ENCODE measurements at places on chromosomes 3 and 15.

DNA sequence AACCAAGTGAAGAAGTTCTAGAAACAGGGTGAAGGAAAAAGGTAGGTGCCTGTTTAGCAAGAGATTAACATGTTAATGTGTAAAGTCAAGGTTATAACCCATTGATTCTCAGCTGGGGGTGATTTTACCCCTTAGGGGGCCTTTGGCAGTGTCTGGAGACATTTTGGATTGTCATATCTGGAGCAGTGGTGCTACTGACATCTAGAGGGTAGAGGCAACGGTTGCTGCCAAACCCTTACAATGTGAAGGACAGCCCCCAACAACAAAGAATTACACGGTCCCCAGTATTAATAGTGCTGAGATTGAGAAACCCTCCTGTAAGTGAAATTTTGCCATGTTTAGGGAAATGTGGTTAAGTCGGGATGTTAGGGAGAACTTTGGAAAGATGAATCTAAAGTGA is 74.7 kb downstream of the CRYBG3 start:
- DNase-seq = no peak

- no peak for DNase-seq
Measured at GRCh38 chr3:15800327-15800726, 2.5 kb upstream of the ANKRD28 start.

- DNase-seq = no peak
Measured at GRCh38 chr3:39671116-39671515, 138.3 kb upstream of the MYRIP start.

DNA sequence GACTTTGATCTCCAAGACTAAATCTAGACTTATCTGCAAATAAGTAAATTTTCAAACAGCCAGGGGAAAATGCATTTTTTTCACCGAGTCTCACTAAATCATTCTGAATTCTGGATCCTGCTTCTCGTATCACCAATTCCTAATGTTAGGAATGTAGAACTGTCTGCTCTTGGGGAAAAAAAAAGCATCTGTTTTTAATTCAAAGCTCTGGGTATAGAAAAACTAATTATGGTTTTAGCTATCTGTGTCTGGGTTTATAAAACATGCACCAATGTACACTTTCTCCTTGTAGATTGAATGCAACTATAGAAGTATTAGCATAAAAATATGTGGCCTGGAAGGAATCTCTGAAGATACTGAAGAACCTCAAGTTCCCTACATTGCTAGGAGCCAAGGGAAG is 4.8 kb upstream of the CDAN1 start:
- no peak for DNase-seq

GRCh38 chr15:73629798-73630429 is 3.3 kb downstream of the NPTN start:
- no peak for DNase-seq

- DNase-seq = no peak
Measured at GRCh38 chr3:193982258-193982659, 153.7 kb upstream of the HES1 start.

DNA sequence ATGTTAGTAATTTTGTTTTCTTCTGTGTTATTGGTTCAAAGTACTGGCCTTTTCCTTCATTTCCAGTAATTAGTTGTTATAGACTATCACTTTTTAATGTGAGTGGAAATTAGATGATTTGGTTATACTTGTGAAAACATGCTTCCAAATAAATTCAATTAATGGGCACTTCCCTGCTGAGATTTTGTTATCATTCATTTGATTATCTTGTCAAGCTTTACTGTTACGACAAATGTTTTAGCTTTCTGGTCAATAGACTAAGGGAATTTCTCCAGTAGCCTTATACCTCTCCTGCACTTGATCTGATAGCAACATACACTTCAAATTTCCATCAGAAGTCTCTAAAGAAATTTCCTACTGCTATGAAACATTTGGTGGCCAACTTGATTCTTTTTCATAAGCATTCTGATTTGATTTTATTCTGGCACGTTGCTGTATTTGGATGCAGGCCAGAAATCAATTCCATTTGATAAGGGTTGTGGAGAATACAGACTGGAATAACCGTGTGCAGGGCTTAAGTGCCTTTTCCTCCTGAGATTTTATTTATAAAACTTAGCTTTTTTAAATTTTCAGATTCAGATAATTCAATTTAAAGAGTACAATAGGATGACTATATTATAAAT is 573.8 kb upstream of the NAALADL2 start:
- DNase-seq = no peak

GRCh38 chr15:47565949-47566348 is 151.4 kb upstream of the SEMA6D start:
- DNase-seq = no peak

DNA sequence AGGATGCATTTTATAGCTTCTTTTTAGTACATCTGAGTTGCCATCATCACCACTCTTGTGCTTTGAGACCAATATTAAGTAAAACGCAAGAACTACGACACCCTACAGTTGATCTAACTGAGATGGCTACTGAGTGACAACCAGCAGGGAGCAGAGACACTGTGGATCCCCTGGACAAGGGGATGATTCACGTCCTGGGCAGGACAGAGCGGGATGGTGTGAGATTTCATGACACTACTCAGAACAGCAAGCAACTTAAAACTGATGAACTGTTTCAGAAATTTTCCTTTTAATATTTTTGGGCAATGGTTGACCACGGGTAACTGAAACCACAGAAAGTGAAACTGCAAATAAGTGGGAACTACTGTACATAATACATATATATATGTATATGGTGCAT is 299.2 kb downstream of the ADAMTS17 start:
- DNase-seq = no peak

DNA sequence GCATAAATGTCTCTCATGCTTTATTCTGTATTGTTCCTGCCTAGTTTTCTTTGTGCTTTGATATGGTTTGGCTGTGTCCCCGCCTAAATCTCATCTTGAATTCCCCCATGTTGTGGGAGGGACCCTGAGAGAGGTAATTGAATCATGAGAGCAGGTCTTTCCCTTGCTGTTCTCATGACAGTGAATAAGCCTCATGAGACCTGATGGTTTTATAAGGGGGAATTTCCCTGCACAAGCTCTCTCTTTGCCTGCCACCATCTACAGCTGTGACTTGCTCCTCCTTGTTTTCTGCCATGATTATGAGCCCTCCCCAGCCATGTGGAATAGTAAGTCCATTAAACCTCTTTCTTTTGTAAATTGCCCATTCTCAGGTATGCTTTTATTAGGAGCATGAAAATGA is 1596.6 kb downstream of the SI start:
- DNase-seq = no peak

GRCh38 chr3:120280026-120280425 is 5.0 kb downstream of the GPR156 start:
- DNase-seq = no peak

- peak; percentile 23 for DNase-seq
Measured at GRCh38 chr15:62165104-62165792, at the start of gene C2CD4B. Gene C2CD4B (minus strand): TSS chr15:62165285. CDS start chr15:62164984, 301 bp downstream.

DNA sequence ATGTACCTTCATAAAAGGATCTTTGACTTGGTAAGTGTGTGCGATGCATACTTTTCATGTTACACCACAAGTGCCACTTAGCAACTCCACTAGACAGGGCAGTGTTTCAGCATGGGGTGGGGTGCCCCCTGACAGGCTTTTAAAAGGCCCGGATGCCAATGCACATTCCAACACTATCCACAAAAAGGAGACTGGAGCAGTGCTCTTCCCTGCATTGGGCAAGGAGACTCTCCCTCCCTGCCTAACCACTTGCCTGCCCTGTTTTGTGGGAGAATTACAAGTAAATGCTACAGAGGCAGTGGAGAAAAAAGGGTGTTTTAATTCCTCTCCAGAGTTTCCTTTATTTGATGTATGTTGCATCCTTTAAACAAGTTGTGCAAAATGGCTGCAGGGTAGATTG is 1.7 kb upstream of the RARB start:
- DNase-seq = no peak

- no peak for DNase-seq
Measured at GRCh38 chr3:197949191-197949777, 706 bp upstream of the RPL35A start.

DNA sequence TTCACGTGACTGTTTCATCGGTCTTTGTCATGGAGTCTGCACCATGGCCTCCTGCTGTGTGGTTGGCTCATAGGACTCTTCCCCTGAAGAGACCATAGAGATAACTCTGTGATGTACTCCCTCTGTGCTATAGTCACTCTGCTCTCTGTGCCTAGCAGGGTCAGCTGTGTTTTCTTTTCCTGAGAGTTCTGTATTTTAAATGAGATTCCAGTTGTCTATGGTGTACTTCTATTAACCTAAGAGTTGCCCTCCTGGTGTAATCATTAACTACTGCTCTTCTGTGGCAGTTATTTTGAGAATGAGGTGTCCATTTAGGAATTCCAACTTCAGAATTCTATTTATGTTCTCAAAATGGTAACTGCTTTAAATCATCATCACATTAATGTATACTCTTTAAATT is 114.5 kb upstream of the ARPP21 start:
- no peak for DNase-seq

GRCh38 chr15:95085056-95085455 is 853.7 kb downstream of the MCTP2 start:
- DNase-seq = no peak

DNA sequence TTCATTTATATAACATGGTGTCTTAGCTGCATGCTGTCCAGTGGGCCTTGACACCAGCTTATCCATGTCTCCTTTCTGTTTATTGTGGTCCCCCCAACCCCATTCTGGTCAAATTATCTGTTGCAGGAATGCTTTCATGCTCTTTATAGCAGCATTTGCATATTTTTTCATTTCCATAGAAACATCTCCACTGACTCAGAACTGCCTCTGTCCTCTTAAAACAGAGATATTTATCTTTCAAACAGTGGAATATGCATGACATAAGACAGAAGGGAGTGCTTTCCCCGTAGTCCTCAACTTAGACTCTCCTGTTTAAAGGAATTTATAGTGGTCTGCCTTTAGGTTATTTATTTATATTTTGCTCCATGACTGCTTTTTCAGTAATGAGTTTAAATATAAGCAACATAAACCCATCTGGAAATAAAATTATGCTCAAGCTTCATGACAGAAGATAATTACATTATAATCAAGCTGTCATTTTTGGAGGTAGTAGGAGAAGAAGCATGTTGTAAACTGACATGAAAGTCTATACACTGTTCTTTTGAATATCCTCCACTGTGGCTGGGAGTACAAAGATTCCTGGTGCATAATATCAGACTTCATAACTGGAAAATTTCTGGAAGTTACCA is 179.5 kb upstream of the CD96 start:
- DNase-seq = no peak

DNA sequence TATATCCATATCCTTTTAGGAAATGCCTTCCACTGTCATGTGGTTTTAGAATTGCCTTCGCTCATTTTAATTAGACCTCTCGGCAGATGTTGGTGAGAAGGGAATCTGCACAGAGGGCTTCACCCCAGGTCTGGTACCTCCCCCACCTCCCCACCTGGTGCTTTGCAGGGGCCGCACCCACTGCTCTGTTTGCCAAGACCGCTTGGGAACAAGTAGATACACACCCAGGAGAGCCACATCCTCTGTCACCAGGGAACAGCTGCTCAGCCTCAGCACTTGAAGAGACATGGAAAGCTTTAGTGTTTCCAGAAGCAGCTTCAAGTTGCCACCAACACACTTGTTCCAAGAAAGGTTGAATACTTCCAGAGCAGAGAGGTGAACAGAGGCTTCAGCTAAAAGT is 21.8 kb downstream of the LRRC31 start:
- DNase-seq = no peak

DNA sequence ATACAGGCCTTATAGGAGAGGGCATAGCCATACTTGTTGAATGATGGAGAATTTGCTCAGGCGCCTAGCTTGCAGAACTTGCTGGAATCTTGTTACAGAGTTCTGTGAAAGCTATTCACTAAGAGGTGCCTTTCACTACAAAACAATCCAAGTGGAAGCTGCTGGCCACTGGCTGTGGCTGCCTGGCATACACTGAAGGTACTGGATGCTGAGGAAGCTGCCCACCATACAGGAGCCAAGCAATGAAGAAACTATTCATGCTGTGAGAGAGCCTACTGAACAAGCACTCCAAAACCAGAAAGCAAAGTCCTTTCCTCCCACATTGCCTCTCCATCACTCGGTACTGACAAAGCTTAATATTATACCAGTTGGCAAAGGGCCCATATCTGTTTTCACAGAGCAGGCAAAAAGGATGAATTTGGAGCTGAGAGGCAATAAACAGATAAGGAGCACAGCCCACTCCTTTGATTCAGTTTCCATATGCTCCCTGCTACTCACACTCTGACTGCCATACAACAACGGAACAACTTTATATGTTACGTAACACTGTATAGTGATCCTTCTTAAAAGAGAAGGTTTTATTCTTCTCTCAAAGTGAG is 192.6 kb upstream of the ALCAM start:
- DNase-seq = no peak

DNA sequence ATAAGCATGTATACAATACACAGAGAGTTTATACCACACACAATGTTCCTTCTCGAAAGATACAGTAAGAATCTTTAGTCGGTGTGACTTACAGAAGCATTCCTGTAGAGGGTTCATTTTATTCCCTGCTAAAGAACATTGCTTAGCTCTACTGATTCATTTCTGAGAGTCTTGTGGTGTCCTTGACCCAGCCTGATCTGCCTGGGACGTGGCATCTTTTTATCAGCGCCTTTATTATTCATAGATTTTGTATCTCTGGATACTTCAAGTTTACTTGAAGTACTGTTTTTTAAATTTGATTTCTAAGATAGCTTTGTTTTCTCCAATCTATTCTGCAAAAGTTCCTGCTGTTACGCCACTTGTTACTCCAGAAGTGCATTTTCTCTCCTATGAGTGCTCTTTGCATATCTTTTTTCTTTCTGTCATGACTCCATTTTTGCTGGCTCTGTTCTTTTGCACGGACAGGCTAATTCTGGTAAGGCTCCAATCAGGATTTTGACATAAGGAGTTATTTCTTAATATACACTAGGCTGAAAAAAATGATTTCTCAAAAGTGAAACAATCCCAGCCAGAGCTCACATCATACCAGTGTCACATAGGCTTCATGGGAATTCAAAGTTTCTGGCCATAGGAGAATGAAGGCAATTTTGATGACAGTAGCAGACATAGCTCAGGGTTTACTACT is 114.5 kb upstream of the TNIK start:
- no peak for DNase-seq

GRCh38 chr3:127307916-127308315 is 20.1 kb upstream of the PRR20G start:
- DNase-seq = no peak

DNA sequence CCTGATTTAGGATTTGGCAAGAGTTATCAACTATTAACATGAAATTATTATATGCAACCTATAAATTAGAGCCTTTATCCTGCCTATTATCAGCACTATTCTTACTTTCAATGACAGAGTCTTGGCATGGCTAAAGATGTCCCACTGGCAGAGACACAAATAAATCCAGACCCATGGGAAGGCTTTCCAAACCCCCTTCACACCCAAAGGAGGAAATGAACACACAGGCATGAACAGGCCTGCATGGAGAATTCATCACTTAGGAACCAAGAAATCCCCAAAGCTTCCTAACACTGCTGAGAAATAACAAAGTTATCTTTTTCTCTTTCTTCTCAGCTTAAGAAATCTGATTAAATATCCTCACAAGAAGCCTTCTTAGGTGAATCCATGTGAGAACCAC is 213.9 kb downstream of the OCA2 start:
- no peak for DNase-seq

- peak; percentile 23 for DNase-seq
Measured at GRCh38 chr3:196192036-196192523, 19.1 kb downstream of the ZDHHC19 start.
